Posterior vena cava (tissue), 2 donors: ENCODE measurements at places on chromosomes 13 and 19. TPM values are rescaled to one million over a fixed set of nuclear protein-coding genes. Genes with fewer than 3 reads are reported as not detected.

DNA sequence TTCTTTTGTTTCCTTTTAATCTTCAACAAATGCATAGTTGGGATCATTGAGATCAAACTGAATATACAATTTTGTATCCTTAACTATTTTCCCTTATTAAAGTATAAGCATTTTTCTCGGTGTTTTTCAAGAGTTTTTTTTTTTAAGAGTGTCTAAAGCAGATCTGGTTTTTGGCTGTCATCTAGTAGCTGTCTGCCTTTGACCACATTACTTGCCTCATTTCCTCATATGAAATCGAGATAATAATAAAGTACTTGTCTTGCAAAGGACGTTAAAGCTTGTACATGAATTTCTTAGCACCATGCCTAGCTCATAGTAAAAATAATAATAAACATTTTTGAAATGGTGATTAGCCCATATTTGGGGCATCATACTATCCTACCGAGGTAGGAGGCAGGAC lies 121.2 kb downstream of the PDS5B start:
- DNase-seq, result no peak

DNA sequence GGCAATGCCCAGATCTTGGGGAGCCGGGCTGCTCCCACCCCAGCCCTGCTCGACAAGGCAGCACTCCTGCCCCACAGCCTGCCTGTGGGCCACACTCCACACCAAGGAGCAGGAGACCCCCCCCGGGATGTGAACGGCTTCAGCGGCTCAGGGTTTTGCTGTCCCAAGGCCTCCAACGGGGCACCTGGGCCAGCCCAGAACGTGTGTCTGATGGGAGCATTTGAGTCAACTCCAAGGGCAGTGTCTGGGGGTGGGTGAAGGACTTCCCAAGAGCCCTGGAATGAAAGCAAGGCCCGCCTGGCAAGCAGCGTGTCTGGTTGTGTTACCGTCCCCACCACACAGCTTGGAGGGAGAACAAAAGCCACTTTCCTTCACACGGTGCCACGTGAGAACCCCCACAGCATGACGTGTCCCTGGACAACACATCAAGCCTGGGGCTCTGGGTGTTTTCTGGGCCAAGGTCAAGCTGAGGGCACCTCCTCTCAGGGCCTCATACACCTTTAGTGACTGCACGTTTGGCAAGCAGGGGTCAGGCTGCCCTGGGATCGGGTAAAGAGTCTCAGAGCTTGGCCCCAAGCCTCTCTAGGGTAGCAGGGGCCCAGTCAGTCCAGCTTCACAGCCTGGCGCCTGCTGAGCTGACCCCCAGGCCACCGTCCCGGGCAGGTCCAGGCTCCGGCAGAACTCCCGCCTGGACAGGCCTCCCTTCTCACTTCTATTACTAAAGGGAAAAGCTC lies 6.0 kb downstream of the C13orf46 start:
- peak; percentile 60 for DNase-seq

ATP1A3 gene
- total RNA-seq, result not detected

- DNase-seq, result no peak
Observed at GRCh38 chr13:26895081-26895807, 134.7 kb upstream of the GPR12 start.
